ENCODE measurements at places on chromosomes 12 and 14.
A peak's percentile ranks its signal among the peaks of the same experiment; 100 is the strongest.

DNA sequence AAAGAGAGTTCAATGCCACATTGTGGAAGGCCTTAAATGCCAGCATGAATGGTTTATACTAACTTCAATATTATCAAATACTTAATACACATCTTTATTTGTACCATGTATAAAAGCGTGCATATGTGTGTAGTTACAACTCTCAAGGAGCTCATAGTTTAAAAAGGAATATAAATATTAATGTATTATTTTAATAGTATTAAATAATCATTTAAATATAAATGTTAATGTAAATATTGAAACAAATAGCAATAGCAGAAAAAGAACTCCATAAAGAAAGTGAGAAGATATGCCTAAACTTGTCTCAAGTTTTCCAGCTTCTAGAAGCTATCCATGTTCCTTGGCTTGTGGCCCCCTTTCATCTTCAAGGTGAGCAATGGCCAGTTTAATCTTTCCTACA lies 182.0 kb downstream of the FOXA1 start:
- H3K4me3 ChIP-seq: no peak overlapping the region
- no peaks in the 10 kb centered on the region for H3K4me1 ChIP-seq
- H3K27me3 ChIP-seq: no peaks in the 10 kb centered on the region
- no peak overlapping the region for H3K27ac ChIP-seq

GRCh38 chr12:24396224-24396623 lies 446.8 kb upstream of the SOX5 start:
- H3K36me3 ChIP-seq: no peaks in the 10 kb centered on the region
- no peak overlapping the region for H3K4me3 ChIP-seq
- no peaks in the 10 kb centered on the region for H3K4me1 ChIP-seq
- H3K27me3 ChIP-seq: no peaks in the 10 kb centered on the region

GRCh38 chr12:1473418-1473817 lies 121.0 kb downstream of the FBXL14 start:
- DNase-seq: no peak
- no peaks in the 10 kb centered on the region for H3K27me3 ChIP-seq
- no peak overlapping the region for H3K4me3 ChIP-seq
- no peaks in the 10 kb centered on the region for H3K36me3 ChIP-seq
- no peaks in the 10 kb centered on the region for H3K4me1 ChIP-seq
- no peak overlapping the region for H3K27ac ChIP-seq

DNA sequence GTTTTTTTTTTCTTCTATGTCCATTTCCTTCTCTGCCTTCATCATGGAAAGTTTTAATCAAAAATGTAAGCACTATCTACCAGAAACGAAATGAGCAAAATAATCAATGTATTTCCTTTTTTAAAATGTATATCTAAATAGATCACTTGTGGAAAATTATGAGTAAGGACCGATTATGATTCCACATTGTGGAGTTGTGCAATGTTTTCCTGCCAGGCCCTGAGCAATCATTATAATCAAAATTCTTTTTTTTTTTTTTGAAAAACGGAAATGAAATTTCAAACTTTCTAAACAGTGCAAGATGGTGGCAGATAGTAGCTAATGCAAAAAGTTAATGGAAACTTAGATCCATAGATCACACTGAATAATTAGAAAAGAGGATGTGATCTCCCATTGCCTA lies 1074.6 kb upstream of the TMEM132C start:
- H3K36me3 ChIP-seq: no peaks in the 10 kb centered on the region
- no peak overlapping the region for H3K4me3 ChIP-seq
- H3K4me1 ChIP-seq: no peaks in the 10 kb centered on the region
- no peaks in the 10 kb centered on the region for H3K27me3 ChIP-seq
- no peak overlapping the region for H3K27ac ChIP-seq
- DNase-seq: no peak

DNA sequence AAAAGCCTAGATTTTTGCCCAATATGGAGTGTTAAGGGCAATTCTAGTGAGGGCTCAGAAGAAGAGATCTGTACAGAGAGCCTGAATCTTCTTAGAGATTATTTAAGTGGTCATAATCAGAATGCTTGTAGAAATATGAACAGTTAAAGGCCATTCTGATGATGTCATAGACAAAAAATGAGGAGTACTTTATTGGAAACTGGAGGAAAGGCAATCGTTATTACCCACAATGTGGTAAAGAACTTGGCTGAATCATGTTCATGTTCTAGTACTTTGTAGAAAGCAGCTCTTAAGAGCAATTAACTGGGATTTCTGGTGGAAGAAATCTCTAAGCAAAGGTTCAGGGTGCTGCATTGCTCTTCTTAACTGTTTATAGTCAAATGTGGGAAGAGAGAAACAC lies 36.4 kb upstream of the SYT10 start:
- H3K27ac ChIP-seq: no peak overlapping the region
- DNase-seq: no peak
- no peak overlapping the region for H3K4me3 ChIP-seq
- H3K27me3 ChIP-seq: no peaks in the 10 kb centered on the region
- no peaks in the 10 kb centered on the region for H3K4me1 ChIP-seq

DNA sequence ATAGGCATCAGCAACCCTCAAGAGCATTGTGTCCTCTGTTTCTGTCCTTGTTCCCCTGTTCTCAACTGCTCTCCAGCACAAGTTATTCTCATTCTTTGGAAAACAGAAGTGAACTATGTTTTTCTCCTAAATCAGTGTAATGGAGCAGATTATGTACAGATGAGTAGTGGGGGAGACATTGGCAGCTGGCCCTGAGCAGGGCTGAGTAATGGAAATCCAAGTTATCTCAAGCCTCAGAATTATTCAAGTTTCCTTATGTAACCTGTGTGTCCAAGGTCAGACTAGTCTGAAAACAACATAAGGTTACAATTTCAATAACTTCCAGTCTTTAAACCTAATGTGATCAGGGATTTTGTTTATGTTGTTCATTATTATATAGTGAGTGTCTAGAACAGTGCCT lies 116.1 kb upstream of the FUT8 start:
- DNase-seq: no peak
- no peaks in the 10 kb centered on the region for H3K4me1 ChIP-seq
- H3K27ac ChIP-seq: no peak overlapping the region
- no peaks in the 10 kb centered on the region for H3K27me3 ChIP-seq
- no peaks in the 10 kb centered on the region for H3K36me3 ChIP-seq

GRCh38 chr14:51336734-51337133 lies 96.7 kb downstream of the TMX1 start:
- H3K4me3 ChIP-seq: no peak overlapping the region
- no peaks in the 10 kb centered on the region for H3K36me3 ChIP-seq
- H3K27ac ChIP-seq: no peak overlapping the region

DNA sequence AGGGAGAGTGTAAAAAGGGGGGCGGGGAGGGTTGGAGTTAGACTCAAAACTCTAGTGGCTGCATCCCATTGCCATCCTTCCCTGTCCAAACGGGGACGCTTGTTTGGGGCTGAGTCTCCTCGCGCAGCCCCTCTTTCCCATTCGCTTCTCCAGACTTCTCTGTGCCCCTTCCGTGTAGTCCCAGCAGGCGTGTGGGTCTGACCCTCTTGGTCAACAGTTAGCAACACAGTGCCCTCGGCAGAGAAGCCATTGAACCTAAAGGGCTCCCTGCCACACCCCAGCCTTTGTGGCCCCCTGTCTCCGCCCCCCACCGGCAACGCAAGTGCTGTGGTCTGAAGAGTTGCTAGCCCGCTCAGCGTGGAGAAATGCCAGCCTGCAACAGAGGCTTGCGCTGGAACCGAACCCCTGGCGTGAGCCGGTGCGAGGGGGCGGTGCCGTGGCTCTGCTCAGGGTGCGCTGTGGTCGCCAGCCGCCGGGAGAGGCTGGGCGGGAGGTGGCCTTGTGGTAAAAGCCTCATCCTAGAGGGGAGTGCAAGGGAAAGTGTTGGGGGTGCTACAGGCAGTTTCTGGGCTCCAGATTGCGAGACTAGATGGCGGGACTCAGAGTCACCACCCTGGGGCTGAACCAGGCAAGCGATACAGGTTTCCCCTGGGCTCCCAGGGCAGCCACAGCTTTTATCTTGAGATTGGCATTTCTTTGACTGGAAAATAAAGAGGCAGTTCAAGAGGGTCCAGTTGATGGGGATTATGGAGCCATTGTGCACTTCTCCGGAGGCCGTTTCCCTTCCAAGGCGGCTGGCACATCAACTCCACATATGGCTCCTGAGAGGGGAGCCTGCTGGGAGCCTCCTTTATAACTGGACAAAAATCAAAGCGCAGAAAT lies 2.1 kb downstream of the PLXNC1 start:
- peak overlapping the region; percentile 49 for H3K27ac ChIP-seq
- H3K4me1 ChIP-seq: no peaks in the 10 kb centered on the region
- H3K4me3 ChIP-seq: peak overlapping the region; percentile 55
- DNase-seq: peak; percentile 54

DNA sequence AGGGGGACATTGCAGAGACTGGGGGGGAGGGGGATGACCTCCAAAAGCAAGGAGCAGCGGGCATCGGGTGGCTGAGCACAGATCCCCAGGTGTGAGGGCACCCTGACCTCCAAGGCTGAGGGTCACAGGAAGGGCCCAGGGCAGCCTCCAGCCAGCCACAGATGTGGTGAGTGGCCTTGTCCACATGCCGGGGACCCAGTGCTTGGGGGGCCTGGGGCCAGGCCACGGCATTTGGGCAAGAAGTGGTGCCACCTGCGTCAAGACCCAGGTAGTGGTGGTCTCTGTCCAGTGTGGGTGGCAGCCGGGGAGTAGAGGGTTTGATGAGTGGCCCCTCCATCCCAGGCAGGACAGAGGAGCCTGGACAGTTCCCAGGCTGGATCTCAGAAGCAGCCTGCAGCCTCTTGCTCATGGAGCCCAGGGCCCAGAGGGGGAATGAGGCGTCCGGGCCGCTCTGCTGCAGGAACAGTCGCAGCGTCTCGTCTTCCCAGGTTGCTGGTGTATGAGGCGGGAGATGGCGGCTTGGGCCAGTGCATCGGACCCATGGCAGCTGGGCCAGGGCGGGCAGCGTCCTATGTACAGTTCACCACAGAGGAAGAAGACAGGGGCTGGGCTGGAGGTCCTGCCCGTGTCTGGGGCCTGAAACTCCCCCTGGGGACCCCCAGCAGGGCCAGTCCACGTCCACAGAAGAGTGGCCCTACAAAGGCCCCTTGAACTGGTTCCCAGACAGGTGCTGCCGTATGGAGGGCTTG lies 33.5 kb downstream of the CCNK start:
- no peaks in the 10 kb centered on the region for H3K27me3 ChIP-seq
- no peak for DNase-seq
- H3K4me1 ChIP-seq: peaks cover 3% of the 10 kb centered on the region
- no peak overlapping the region for H3K4me3 ChIP-seq

DNA sequence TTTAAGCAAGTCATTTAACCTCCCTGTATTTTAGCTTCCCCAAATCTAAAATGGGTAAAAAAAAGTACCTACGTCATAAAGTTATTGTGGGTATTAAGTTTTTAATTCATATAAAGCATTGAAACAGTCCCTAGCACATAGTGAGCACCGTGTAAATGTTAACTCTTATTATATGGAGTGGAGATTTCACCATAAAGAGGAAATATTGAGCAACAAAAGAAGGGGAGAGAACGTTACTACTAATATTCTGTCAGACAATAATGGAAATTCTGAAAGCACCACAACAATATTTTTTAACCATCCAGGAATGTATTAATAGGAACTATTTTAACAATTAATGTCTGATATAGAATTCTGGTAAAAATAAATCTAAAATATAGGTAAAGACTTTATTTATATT lies 7.8 kb upstream of the CD163L1 start:
- H3K4me3 ChIP-seq: no peak overlapping the region
- no peak overlapping the region for H3K27ac ChIP-seq
- H3K36me3 ChIP-seq: no peaks in the 10 kb centered on the region
- no peaks in the 10 kb centered on the region for H3K27me3 ChIP-seq
- no peak for DNase-seq

- no peak for DNase-seq
- no peak overlapping the region for H3K4me3 ChIP-seq
- H3K36me3 ChIP-seq: no peaks in the 10 kb centered on the region
- no peaks in the 10 kb centered on the region for H3K4me1 ChIP-seq
- no peaks in the 10 kb centered on the region for H3K27me3 ChIP-seq
These were observed 16.7 kb downstream of the OR9K2 start for GRCh38 chr12:55142669-55143565.

DNA sequence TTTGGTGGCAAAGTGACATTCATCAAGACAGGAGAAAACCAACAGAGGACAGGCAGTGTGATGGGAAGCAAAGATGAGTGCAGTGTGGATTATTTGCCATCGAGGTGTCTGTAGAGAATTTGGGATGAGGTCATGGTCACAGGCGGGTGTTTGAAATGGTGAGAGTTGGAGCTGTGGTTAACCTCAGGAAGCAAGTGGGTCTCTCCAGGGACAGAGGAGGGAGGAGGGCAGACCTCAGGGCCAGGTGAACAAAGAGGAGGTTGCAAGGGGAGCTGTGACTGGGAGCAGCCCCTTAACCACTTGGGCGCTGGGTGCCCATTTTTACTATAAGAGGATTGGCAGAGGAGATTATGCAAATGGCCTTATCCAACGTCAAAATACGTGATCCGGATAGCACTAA lies 7.0 kb downstream of the FZD10 start:
- H3K4me1 ChIP-seq: no peaks in the 10 kb centered on the region
- no peak overlapping the region for H3K27ac ChIP-seq
- no peak overlapping the region for H3K4me3 ChIP-seq

DNA sequence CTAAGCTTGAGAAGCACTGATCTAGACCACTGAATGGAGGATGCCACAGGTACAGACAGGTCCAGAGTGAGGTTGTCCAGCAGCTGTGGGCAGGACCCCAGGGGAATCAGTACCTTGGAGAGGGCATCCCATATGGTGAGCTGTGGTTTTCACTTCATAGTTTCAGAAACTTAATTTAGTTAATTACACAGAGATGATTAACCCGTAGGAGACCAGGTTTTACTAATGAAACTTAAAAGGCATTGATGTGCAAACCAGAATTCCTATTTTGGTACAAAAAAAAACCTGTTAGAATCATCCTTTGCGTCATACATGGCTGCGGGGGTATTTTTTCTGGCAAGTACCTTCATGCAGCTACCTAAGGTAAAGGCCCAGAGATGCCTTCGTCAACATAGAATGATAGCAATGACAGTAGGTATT lies 159.3 kb downstream of the DACT1 start:
- DNase-seq: no peak
- H3K27me3 ChIP-seq: no peaks in the 10 kb centered on the region
- H3K27ac ChIP-seq: no peak overlapping the region
- no peaks in the 10 kb centered on the region for H3K36me3 ChIP-seq
- no peaks in the 10 kb centered on the region for H3K4me1 ChIP-seq
- no peak overlapping the region for H3K4me3 ChIP-seq

- H3K36me3 ChIP-seq: no peaks in the 10 kb centered on the region
- peaks cover 12% of the 10 kb centered on the region for H3K4me1 ChIP-seq
- H3K27ac ChIP-seq: no peak overlapping the region
- no peak overlapping the region for H3K4me3 ChIP-seq
- DNase-seq: no peak
These were observed 166.6 kb downstream of the KTN1 start for GRCh38 chr14:55746558-55746957.

DNA sequence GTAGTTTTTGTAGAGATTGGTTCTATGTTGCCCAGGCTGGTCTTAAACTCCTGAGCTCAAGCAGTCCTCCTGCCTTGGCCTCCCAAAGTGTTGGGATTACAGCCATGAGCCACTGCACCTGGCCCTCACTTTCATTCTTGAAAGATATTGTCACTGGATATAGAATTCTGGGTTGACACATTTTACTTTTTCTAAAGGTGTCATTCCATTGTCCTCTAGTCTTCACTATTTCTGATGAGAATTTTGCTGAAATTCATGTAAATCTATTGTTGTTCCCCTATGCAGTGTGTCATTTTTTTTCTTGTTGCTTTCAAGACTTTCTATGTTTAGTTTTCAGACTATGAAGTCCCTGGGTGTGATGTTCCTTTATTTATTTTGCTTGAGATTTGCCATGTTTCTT lies 29.2 kb downstream of the ACADS start:
- no peak for DNase-seq
- H3K36me3 ChIP-seq: no peaks in the 10 kb centered on the region
- no peaks in the 10 kb centered on the region for H3K4me1 ChIP-seq
